Stimulated activated CD8-positive, alpha-beta memory T cell treated with anti-CD3 and anti-CD28 coated beads, Interleukin-2, amount 100 ng/mL, for 1 hour (primary cell): ENCODE measurements at places on chromosomes 2 and 18.

GRCh38 chr2:73611867-73612266, 30.4 kb downstream of the NAT8 start:
- DNase-seq = no peak

- DNase-seq = no peak
Measured at GRCh38 chr2:17475286-17475685, 43.0 kb downstream of the RAD51AP2 start.

- no peak for DNase-seq
Measured at GRCh38 chr2:179449010-179449409, 184.4 kb upstream of the SESTD1 start.

GRCh38 chr2:38057651-38058410, 18.1 kb downstream of the CYP1B1 start:
- no peak for DNase-seq

DNA sequence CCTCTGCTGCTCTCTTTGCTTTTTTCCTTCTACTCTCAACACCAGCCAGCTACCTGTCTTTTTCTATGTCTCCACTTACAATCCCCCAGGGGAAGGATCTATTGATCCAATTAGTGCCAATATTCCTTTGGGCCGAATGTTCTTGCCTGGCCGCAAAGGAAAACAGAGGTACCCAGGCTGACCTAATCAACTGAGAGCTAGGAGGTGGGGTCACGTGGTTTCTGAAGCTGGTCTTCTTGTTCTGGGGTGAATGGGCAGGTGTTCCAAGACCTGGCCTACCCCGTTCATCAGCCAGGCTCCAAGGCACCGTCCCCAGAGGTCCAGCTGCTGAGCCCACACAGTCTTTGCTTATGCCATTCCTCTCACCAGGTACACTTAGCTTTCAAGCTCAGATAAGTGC, 65.5 kb upstream of the EPAS1 start:
- DNase-seq = no peak

DNA sequence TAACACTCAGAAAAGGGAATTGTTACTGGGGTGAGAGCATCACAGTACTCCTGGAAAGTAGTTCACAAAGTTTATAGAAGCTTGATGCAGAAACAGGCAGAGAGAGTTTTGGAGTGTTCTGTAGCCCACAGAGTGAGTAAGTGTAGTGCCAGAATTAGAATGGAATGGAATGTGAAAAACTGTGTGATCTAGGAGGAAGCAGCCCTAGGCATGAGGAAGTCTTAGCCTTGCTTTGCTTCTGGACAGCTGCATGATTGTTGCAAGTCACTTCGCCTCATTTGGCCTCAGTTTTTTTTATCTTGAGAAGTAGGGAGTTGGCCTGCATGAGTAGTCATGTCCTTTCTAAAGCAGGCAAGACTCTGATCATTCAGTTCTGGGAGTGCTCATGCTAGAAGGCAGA, 10.9 kb downstream of the SERPINB12 start:
- no peak for DNase-seq

DNA sequence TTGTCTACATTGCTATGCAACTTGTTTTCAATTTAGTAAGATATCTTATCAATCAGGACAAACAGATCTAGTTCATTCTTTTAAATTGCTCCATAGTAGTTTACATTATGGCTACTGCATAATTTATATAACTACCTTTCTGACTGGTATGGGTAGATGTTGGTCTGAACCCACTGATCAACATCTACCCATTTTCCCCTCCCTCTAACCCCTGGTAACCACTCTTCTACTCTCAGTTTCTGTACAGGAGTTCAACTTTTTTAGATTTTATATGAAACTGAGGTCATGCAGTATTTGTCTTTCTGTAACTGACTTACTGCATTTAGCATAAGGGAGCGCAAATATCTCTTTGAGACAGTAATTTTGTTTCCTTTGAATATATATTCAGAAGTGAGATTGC, 73.2 kb downstream of the ITSN2 start:
- no peak for DNase-seq

GRCh38 chr18:23924813-23925212, 89.7 kb upstream of the TTC39C start:
- no peak for DNase-seq

DNA sequence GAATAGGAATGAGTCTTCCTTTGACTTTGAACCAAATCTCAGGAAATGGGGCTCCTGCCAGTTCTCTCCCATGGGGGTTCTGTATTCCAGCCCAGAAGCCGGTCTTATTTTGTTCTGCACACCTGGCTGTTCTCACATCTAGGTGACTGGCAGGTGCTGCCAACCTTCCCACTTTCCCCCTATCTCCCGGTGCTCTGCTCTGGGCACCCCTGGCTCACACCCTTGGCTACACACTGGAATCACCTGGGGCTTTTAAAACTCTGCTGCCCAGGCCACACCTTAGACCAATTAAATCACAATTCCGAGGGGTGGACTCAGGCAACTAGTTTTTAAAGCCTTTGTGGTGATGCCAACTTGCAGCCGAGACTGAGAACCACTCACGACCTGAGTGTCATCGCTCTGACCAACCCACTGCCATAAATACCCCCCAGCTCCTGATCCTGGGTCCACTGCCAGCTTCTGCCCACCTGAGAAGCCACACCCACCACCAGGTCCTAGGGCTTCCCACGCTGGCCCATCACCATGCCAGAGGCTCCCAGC, 69.2 kb downstream of the KCNF1 start:
- no peak for DNase-seq

GRCh38 chr2:190916829-190917228, 36.2 kb downstream of the GLS start:
- DNase-seq = no peak

DNA sequence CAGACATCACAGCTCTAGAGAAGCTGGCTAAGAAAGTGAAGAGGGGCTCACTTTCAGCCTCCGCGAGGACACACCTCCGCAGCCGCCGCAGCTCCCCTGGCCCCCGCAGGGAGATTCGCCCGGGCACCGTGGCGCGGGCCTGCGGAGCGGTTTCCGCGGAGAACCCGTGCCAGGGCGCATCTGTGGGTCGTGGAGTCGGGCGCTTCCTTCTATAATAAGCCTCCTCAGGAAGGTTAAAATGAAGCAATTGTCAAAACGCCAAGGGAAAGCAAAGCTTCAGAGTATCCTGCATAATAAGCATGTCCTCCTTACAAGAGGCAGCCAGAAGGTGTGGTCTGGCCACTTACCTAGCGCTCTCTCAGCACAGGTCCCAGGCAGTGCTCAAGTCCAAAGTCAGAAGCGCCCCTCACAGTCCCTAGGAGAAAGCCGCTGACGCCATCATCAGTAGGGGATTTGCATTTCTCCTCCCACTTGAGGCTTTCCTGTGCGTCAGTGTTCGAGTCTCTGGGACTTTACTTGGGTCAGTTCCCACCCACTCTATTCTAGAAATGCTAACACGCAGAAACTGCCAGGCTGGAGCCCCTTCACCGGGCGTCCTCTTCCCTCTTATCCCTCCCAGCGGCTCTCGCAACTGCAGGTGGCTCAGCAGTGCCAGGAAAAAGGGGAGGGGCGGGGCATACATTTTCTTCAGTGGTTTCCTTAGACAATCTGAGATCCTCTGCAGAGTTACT, at the start of gene STAT4:
STAT4 (minus strand) TSS at position 395 of the 731 bp plus-strand sequence. CDS start 2,791 bp downstream, outside the sequence.
- peak; percentile 61 for DNase-seq

- DNase-seq = peak; percentile 15
Measured at GRCh38 chr2:159209341-159210306, 76.9 kb downstream of the WDSUB1 start.

- no peak for DNase-seq
Measured at GRCh38 chr2:144941743-144942488, 422.0 kb upstream of the ZEB2 start.

GRCh38 chr2:159605441-159606178, 10.7 kb downstream of the BAZ2B start:
- DNase-seq = no peak

DNA sequence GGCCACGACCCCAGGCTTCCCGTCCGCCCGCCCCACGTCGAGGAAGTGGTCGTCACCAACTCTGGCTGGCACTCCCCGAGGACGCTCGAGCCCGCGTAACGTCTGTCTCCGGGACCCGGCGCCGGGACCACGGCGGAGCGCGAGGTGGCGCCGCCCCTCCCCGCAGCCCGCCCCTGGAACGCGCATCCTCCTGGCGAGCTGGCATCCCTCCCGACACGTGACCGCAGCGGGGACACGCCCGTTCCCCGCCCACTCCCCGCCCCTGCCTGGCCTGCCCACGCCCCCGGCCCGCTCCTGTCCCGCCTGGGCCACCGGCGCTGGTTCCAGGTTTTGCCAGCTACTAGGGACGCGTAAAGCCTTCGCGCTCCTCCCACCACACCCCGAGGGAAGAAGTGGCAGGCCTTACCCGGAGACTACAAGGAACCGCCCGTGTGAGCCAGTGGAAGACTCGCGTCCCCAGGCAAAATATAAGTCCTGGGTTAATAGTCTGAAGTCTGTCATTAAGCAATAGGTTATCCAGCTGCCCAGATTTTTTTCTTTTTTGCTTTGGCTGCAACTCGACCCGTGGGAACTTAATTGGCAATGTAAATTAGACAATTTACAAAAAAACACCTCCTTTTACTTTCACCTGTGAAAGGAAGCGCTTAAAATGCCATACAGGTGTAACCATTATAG, at the start of gene OSBPL1A:
OSBPL1A (minus strand) TSS at position 131 of the 675 bp plus-strand sequence. CDS start 20,291 bp downstream, outside the sequence.
- peak; percentile 64 for DNase-seq

GRCh38 chr2:112184121-112184520, 45.9 kb downstream of the FBLN7 start:
- no peak for DNase-seq

GRCh38 chr2:112848833-112849232, 12.3 kb upstream of the IL1B start:
- no peak for DNase-seq

- no peak for DNase-seq
Measured at GRCh38 chr2:104249629-104250028, 604.3 kb upstream of the POU3F3 start.

- DNase-seq = no peak
Measured at GRCh38 chr2:136479696-136480095, 285.6 kb upstream of the THSD7B start.
